ENCODE measurements at places on chromosomes 12 and 14. TPM values are rescaled to one million over a fixed set of nuclear protein-coding genes. Genes with fewer than 3 reads are reported as not detected.

DNA sequence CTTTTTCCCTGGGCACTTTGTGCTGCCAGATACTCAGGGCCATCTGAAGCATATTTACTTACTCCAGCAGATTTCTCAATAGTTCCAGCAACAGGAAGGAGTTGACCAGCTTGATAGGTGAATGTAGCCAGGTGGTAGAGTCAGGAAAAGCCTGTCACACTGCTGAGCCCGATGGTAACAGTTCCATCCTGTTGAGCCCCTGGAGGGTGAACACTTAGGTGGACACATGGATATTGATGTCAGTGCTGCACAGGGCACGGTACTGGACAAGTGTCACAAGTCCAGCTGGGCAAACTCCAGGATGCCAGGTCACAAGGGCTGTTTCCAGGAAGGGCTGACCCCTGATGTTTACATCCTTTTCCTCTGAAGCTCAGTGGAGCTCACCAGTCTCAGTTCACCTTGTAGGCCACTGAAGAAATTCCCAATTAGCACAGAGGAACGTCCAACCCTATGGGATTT, 2.3 kb upstream of the SMOC1 start:
- H3K27ac ChIP-seq, result no peak overlapping the region
- no peak for DNase-seq
- no peak overlapping the region for H3K4me3 ChIP-seq
- peaks cover 34% of the 10 kb centered on the region for H3K27me3 ChIP-seq
- no peaks in the 10 kb centered on the region for H3K36me3 ChIP-seq

DNA sequence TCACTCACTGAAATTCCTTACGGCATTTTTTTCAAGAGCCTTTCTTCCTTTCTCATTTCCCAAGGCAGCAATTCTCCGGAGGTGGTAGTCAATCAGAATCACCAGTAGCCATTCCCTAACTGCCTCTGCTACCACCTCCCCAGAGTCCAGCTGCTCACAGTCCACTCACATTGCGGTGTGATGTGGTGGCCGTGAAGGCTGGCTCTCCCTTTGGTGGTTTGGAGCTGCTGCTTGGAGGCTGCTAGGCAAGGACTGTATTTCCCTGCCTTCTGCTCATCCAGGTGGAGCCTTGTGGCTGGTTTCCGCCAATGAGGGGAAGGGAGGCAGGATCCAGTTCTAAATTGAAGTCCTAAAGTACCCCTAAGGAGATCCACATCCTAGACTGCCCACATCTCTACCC, 222.0 kb downstream of the ANO2 start:
- no peak for DNase-seq
- H3K27ac ChIP-seq, result no peak overlapping the region
- no peaks in the 10 kb centered on the region for H3K36me3 ChIP-seq
- H3K4me1 ChIP-seq, result no peaks in the 10 kb centered on the region

The TUBA1C gene
- 408 TPM for total RNA-seq

The LGALS3 gene
- total RNA-seq, result 37.4 TPM

DNA sequence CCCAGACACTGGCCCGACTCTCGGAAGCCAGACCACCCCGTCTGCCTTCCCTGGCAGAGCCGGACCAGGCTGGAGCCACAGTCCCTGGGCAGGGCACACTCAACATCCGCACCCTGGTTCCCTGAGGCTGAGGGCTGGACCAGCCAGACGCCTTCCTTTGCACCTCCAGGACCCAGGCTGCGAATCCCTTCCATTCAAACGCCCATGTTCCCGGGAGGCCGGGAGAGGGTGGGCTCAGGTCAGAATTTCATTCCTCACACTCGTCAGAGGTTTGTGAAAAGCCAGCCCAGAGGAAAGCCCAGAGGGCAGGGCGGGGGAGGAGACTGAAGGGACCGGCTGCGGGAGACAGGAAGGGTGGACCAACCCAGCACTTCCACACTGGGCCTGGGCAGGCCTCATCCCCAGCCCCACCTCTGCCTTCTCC, 58.7 kb downstream of the LRRC74A start:
- no peaks in the 10 kb centered on the region for H3K36me3 ChIP-seq
- H3K27me3 ChIP-seq, result no peaks in the 10 kb centered on the region
- no peaks in the 10 kb centered on the region for H3K4me1 ChIP-seq
- no peak overlapping the region for H3K4me3 ChIP-seq
- DNase-seq, result no peak

GRCh38 chr12:30823156-30823699, 68.5 kb upstream of the CAPRIN2 start:
- H3K4me3 ChIP-seq, result peak overlapping the region; percentile 53
- peaks cover 4% of the 10 kb centered on the region for H3K27me3 ChIP-seq
- DNase-seq, result no peak
- no peak overlapping the region for H3K27ac ChIP-seq
- no peaks in the 10 kb centered on the region for H3K36me3 ChIP-seq

- no peak overlapping the region for H3K27ac ChIP-seq
- H3K36me3 ChIP-seq, result no peaks in the 10 kb centered on the region
- peak; percentile 80 for DNase-seq
These were observed 335.0 kb downstream of the PCNX1 start for GRCh38 chr14:71242237-71242748.

The CFAP73 gene
- not detected for total RNA-seq

The SLC10A1 gene
- not detected for total RNA-seq

- no peak overlapping the region for H3K27ac ChIP-seq
- no peaks in the 10 kb centered on the region for H3K27me3 ChIP-seq
- no peak overlapping the region for H3K4me3 ChIP-seq
- no peaks in the 10 kb centered on the region for H3K4me1 ChIP-seq
- DNase-seq, result no peak
These were observed 33.1 kb upstream of the FRS2 start for GRCh38 chr12:69437073-69437472.

The IPO4 gene
- 46.1 TPM for total RNA-seq

The EEF1AKMT3 gene
- total RNA-seq, result 11.6 TPM

DNA sequence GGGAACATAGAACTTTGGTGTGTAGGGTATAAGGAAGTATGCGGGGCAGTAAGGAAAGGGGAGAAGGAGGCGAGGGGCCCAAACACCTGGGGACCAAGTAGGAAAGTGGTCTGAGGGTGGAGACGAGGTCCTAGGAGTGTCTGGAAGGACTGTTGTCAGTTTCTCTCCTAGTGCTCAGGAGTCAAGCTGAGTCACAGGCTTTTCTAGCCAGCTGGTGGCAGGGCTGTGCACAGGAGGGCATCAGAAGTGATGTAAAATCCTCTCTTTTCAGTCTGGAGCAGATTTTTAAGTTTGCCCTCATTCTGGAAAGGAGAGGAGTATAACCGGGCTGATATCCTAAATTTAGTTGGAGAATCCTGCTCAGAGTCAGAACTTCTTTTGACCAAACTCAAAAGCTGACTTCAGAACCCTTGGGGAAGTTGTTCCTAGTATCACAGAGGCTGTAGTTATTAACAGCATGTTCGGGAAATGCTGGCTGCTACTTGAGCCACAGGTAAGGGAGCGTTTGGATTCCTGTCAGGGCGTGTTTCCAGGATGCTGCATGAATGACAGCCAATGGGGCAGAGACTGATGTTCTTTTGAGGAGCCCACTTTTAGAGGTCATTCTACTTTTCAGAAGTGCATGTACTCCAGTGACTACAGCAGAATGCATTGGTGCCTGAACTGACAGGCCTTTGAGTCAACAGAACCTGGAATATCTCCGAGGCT, 19.3 kb downstream of the ZNF664 start:
- peaks cover 42% of the 10 kb centered on the region for H3K4me1 ChIP-seq
- no peak for DNase-seq
- no peaks in the 10 kb centered on the region for H3K27me3 ChIP-seq
- no peak overlapping the region for H3K27ac ChIP-seq

GRCh38 chr14:55684956-55685584, 105.1 kb downstream of the KTN1 start:
- no peaks in the 10 kb centered on the region for H3K4me1 ChIP-seq
- no peak overlapping the region for H3K4me3 ChIP-seq
- no peaks in the 10 kb centered on the region for H3K27me3 ChIP-seq
- no peak for DNase-seq
- no peak overlapping the region for H3K27ac ChIP-seq
- peaks cover 19% of the 10 kb centered on the region for H3K36me3 ChIP-seq

DNA sequence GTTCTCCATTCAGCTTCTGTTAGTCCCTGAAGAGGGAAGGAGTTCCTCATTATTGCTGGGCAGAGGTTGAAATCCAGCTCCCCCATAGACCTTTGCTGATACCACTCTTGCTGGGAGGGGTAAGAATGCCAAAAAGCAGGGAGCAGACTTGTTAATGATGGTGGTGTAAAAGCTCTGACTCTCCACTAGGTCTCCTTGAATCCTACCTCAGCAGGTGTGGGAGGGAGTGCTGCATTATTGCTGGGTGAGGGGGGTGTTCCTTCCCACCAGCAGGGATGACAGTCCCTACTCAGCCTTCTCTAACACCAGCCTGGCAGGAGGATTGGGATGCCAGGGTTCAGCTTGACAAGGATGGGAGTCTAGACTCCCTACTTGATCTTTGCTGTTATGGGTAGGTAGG, 185.8 kb upstream of the NOS1 start:
- H3K4me1 ChIP-seq, result no peaks in the 10 kb centered on the region
- H3K27ac ChIP-seq, result no peak overlapping the region
- H3K36me3 ChIP-seq, result no peaks in the 10 kb centered on the region
- H3K27me3 ChIP-seq, result no peaks in the 10 kb centered on the region
- DNase-seq, result no peak

The PRB2 gene
- not detected for total RNA-seq

The TSPAN9 gene
- total RNA-seq, result 39.8 TPM

- no peaks in the 10 kb centered on the region for H3K27me3 ChIP-seq
- H3K4me3 ChIP-seq, result no peak overlapping the region
- peak; percentile 66 for DNase-seq
These were observed 150.6 kb upstream of the TBX3 start for GRCh38 chr12:114834621-114835020.

DNA sequence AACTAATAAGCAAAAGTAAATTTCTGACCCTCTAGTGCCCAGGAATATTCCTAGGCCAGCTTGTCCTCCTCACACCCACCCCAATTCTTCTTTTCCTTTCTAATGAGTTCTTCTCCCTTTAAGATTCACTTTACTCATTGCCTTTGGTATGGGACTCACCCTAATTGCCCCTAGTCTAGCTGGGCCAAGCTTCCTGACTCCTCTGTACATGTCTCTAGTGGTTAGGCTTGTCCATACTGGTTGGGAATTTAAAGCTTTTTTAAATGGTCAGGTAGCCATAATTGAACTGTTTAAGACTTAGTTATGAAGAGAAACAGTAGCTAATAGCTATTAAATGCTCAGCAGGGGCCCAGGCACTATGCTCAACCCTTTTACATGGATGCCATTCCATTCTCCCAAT, 248.2 kb downstream of the C12orf42 start:
- H3K4me1 ChIP-seq, result no peaks in the 10 kb centered on the region
- no peaks in the 10 kb centered on the region for H3K27me3 ChIP-seq
- no peaks in the 10 kb centered on the region for H3K36me3 ChIP-seq
- H3K4me3 ChIP-seq, result no peak overlapping the region

GRCh38 chr12:88418856-88419497, 161.3 kb downstream of the KITLG start:
- peaks cover 18% of the 10 kb centered on the region for H3K4me1 ChIP-seq
- DNase-seq, result peak; percentile 54
- H3K4me3 ChIP-seq, result peak overlapping the region; percentile 32
- H3K36me3 ChIP-seq, result no peaks in the 10 kb centered on the region

DNA sequence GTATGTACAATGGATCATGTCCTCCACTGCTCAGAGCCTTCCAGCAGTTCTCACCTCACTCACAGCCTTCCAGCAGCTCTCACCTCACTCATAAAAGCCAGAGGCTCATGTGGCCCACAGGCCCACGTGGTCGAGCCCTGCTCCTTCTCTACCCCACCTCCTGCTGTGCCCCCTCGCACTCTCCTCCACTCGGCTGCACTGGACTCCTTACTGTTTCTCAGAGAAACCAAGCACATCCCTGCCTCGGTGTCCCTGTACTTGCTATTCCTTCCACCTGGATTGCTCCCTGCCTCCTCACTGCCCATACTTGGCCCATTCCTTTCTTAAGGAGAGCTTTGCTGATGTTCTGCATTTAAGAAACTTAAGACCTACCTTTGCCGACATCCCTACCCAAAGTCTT, 219.7 kb downstream of the ZFP36L1 start:
- no peak overlapping the region for H3K4me3 ChIP-seq
- H3K27me3 ChIP-seq, result no peaks in the 10 kb centered on the region
- no peak for DNase-seq
- peaks cover 29% of the 10 kb centered on the region for H3K4me1 ChIP-seq
- no peak overlapping the region for H3K27ac ChIP-seq
- no peaks in the 10 kb centered on the region for H3K36me3 ChIP-seq

- H3K4me3 ChIP-seq, result no peak overlapping the region
- H3K27ac ChIP-seq, result no peak overlapping the region
- no peak for DNase-seq
- H3K27me3 ChIP-seq, result no peaks in the 10 kb centered on the region
These were observed 23.0 kb upstream of the HECTD1 start for GRCh38 chr14:31230573-31230958.

GRCh38 chr12:47139000-47139681, 59.4 kb upstream of the AMIGO2 start:
- no peak overlapping the region for H3K27ac ChIP-seq
- no peaks in the 10 kb centered on the region for H3K4me1 ChIP-seq
- no peaks in the 10 kb centered on the region for H3K27me3 ChIP-seq
- no peak for DNase-seq
- H3K36me3 ChIP-seq, result no peaks in the 10 kb centered on the region

DNA sequence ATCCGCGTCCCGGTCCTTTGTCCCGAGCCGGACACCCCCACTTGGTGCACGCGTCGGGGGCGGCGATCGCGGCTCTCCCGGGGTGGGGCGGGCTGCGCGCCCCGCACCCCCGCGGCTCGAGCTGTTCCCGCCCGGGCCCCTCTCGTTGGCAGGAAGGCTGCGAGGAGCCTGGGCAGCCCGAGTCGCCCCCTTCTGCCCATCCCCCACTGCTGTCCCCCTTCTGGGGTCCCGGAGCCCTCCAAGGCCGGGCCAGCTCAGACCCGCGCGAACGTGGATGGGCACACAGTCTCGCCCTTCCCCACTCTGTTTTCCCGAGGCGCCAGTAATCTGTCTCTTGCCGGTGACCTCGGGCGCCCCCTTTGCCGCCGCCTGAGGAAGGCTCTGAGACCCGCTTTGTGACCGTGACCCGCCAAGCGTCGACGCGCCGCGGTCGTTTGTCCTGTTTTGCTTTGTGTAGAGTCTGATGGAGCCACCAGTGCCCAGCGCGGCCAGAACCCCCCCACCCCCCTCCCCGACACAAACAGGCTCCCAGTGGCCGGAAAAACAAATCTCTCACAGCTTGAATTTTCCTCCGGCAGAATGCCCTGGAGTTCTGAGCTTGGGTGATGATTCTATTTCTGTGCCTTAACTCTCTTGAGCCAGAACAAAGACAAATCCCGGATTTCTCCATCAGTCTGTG, 610 bp downstream of the C14orf132 start:
- H3K4me1 ChIP-seq, result peaks cover 18% of the 10 kb centered on the region
- H3K36me3 ChIP-seq, result no peaks in the 10 kb centered on the region
- DNase-seq, result peak; percentile 14
- H3K27ac ChIP-seq, result peak overlapping the region; percentile 76
- H3K27me3 ChIP-seq, result no peaks in the 10 kb centered on the region

Measured in astrocyte (in vitro differentiated cells and primary cell).